Activated CD4-positive, alpha-beta T cell treated with anti-CD3 and anti-CD28 coated beads for 24 hours (primary cell): ENCODE measurements at places on chromosomes 7 and 10.

DNA sequence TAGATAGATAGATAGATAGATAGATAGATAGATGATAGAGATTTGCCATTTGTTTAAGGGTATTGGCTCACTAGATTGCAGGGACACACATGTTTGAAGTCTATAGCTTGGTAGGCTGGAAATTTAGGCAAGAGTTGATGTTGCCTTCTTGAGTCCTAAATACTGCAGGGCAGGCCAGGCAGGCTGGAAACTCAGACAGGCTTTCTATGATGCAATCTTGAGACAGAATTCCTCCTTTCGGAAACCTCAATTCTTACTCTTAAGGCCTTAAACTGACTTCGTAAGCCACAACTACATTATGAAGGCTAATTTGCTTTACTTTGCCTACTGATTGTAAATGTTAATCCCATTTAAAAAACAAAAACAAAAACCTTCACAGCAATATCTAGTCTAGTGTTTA, 322.9 kb upstream of the AKR1E2 start:
- no peak for DNase-seq

DNA sequence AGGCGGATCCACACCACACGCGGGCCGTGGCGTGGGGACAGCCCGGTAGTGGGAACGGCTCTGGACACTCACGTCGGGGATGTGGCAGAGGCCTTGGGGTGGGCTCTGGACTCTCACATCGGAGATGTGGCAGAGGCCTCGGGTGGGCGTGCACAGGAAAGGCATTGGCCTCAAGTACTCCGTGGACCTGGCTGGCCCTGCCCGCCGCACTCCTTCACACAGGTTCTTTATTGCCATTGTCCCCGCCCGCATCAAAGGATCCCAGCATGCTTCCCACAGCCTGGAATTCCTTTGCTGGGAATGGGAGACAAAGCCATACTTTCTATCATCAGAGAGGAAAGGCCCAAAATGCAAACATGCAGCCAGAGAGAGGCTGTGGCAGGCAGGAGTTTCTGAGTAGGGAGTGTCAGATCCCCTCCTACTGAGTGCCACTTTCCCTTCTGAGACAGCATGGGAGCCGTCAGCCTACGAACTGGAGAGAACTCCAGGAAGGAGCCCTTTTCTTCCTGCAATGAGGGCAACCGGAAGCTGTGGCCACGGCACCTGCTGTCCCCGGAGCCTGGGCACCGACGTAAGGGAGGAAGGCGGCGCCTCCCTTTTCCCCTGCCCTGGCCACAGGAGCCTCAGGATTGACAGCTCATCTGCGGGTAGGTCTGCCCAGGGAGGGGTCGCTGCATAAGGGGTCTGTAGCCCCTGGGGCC, 51.5 kb downstream of the RBM17 start:
- no peak for DNase-seq

- no peak for DNase-seq
Observed at GRCh38 chr10:129719889-129720590, 244.0 kb downstream of the EBF3 start.

- DNase-seq: no peak
Observed at GRCh38 chr10:35600193-35600592, 4.9 kb upstream of the GJD4 start.

DNA sequence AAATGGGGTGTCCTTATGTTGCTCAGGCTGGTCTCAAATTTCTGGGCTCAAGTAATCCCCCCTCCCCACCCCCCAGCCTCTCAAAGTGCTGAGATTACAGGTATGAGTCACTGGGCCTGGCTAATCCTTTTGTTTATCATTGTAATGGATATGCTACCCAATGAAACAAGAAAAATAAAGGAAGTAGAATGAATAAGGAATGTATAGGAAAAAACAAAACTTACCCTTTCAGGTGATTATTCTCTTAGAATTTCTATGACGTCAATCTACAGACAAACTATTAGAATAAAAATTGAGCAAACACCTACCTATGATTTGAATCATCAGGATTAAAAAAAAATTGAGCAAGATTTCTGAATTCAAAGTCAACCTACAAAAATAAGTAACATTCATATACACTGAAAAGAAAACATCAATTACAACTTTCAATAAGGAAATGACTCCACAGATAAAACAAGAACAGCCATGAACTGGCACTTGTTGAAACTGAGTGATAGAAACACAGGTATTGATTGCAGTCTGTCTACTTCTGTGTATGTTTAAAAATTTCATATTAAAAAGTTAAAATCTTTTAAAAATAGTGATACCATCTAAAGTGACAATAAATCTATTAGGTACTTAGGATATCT, 12.2 kb downstream of the ADAM12 start:
- no peak for DNase-seq

GRCh38 chr7:115533785-115534184, 496.8 kb downstream of the TFEC start:
- no peak for DNase-seq

- no peak for DNase-seq
Observed at GRCh38 chr7:105892387-105892786, 16.0 kb upstream of the ATXN7L1 start.

DNA sequence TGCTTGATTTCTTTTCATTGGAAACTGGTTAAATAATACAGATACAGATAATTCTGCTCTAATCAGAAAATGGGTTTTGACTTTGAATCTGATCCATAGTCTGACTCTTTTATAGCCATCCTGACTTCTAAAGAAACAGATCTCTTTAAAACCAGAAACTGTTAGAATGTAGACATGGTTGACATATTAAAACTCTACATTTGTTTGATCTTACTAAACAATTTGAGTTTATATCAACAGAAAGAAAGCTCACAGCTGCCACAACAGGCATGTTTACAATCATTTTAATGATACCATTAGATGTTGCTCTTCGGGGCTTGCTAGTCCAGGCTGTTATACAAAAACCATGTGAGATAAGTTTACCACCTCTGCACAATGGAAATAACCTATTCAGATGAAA, 193.0 kb upstream of the SEMA3A start:
- no peak for DNase-seq

DNA sequence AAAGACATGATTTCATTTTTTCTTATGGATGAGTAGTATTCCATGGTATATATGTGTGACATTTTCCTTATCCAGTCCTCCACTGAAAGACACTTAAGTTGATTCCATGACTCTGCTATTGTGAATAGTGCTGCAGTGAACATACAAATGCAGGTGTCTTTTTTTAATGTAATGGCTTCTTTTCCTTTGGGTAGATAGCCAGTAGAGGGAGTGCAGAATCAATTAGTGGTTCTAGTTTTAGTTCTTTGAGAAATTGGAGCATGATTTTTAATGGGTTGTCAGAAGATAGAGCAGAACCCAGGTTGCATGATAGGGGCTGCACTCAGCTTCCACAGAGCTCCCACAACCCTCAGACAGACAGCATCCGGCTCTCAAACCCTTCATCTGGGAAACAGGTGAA, 152.9 kb upstream of the PLXDC2 start:
- DNase-seq: no peak

DNA sequence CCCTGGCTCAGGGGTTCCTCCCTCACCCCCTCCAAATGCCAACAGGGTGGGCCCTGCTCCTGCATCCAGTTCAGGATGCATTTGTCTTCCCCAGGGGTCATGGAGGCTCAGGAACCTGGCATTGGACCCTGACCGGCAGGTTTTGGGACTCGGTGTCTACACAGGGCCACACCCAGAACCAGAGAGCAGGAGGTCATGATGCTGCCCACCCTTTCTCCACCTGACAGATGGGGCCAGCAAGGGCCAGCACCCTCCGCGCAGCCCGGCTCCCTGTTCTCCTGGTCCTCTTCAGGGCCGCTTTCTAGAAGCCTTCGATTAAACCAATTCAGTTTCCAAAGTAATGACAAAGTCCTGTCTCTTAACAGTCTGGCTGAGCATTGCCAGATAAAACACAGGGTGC, 50.2 kb downstream of the CAMK2B start:
- DNase-seq: no peak

DNA sequence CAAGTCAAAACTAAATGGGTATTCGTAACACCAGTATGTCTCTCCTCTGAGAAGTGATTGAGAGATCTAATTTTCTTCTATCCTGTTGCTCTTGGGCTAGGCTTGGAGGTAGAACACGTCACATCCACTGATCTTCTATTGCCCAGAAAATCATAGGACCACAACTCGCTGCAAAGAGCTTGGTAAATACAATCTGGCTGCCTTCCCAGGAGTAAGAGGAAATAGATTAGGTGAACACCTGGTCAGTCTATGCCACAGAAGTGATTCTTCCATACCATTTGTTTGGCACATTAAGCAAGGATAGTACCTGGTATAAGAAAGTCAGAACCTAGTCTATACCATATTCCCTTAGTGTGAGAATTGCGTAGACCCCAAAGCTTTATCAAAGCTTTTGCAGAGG, 129.3 kb upstream of the PHYHIPL start:
- no peak for DNase-seq

DNA sequence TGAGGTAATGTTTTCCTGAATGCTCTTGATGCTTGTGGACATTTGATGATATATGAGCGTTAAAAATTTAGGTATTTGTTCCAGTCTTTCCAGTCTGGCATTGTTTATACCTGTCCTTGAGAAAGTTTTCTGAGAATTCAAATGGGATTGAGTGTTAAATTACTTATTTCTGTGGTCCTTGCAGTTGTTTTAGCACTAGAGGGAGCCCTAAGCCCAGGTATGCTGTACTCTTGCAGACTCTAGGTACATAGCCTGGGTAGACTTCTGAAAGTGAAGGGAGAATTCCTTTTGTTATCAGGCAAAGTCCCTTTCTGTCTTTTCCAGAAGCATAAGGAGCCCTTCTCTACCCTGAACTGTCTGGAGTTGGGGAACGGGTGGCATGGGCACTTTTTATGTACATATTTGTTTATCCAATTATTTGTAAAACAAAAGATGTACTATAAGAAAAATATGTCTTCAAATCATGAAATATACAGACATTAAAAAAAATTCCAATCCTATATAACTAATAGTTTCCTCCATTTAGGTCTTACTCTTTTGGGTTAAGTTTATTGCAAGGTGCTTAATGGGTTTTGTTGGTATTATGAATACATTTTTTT, 262.1 kb downstream of the ATRNL1 start:
- no peak for DNase-seq

DNA sequence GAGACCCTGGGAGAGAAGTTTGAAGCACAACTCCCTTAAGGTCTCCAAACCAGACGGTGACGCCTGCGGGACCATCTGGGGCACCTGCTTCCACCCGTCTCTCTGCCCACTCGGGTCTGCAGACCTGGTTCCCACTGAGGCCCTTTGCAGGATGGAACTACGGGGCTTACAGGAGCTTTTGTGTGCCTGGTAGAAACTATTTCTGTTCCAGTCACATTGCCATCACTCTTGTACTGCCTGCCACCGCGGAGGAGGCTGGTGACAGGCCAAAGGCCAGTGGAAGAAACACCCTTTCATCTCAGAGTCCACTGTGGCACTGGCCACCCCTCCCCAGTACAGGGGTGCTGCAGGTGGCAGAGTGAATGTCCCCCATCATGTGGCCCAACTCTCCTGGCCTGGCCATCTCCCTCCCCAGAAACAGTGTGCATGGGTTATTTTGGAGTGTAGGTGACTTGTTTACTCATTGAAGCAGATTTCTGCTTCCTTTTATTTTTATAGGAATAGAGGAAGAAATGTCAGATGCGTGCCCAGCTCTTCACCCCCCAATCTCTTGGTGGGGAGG, 10.8 kb downstream of the SERPINE1 start:
- DNase-seq: no peak

- DNase-seq: no peak
Observed at GRCh38 chr7:104772405-104773345, 241.3 kb upstream of the KMT2E start.

DNA sequence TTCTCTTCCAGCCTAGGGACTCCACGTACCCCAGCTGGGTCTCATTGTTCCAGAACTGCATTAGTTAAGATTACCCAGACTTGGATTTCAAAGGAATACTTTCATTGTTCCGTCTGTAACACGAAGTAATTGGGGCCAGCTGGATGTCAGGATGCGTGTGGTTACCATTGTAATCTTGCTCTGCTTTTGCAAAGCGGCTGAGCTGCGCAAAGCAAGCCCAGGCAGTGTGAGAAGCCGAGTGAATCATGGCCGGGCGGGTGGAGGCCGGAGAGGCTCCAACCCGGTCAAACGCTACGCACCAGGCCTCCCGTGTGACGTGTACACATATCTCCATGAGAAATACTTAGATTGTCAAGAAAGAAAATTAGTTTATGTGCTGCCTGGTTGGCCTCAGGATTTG, 21.0 kb downstream of the LRRC17 start:
- DNase-seq: no peak

GRCh38 chr10:111874576-111874975, 309.0 kb downstream of the GPAM start:
- no peak for DNase-seq

- DNase-seq: no peak
Observed at GRCh38 chr7:30659312-30659711, 22.9 kb downstream of the CRHR2 start.

GRCh38 chr10:2150288-2150687, 413.0 kb upstream of the ADARB2 start:
- DNase-seq: no peak

DNA sequence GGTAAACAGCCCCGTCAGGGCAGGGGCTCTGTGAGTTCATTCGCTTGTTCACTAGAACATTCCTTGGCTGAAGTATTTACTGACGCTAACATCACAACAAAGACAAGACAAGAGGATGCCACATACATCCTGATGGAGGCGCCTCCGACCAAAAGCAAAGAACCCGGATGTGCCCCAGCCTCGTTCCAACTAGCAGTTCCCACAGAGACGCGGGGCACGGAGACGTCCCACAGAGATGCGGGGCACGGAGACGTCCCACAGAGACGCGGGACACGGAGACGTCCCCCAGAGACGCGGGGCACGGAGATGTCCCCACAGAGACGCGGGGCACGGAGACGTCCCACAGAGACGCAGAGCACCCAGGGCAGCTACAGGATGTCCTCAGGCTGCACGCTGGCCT, 35.4 kb upstream of the CFAP46 start:
- DNase-seq: no peak

DNA sequence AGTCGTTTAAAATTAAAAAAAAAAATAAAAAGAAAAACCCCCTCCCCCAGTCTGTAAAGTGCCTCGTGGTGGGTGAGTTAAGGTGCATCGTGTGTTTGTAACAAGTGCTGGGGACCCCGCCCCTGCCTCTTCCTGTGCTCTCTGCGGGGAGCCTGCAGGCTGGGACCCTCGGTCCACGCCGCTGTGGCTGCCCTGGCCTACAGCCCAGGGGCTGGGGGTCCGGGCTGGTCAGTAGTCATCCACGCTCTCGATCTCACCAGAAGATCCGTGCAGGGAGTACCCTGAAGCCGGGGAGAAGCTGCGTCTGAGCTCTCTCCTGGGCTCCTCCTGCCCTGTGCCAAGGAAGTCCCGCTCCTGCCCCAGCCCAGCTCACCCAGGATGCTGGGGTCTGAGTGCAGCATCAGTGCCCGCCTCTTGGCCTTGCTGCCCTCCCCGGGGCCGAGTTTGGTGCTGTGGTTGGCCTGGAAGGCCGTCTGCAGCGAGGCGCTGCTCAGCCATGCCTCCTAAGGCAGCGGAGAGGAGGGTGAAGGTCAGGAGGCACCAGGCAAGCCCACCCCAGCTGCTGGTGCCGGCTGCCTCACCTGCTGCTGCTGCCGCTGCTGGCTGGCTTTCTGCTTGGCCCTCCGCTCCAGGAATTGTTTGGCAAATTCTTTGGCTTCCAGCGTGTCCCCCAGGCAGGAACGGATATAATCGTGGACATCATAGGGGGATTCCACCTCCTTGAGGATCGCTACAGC, 8.1 kb downstream of the GNB2 start:
- DNase-seq: no peak
